ENCODE measurements at places on chromosomes 11 and 22.

GRCh38 chr22:31800065-31800464 is 46.2 kb downstream of the DEPDC5 start:
- no peak for DNase-seq

- no peak for DNase-seq
Measured at GRCh38 chr22:42707496-42707895, 13.2 kb downstream of the A4GALT start.

DNA sequence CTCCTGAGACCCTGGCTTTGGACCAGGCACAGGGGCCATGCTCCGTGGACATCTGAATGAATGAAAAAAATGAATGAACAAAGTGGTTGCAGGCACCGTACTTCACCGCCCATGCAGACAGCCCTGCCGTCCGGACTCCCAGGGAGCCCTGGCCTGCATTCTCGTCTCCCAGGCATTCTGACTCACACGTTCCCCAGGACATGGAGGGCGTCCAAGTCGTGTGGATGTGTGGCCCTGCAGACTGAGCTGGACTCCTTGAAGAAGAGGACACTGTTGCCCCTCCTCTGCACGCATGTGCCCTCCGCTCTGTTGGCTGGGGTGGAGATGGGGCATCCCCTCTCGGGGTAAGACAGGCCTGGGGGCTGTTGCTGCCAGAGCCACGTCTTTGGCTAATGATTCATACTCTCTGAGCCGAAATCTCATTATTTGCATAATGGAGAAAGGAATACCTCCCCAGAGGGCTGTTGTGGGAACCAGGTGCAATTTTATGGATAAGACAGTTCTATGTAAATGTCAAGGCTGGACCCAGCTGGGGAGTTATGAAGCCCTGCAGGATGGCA is 49.7 kb downstream of the RTL6 start:
- no peak for DNase-seq

- DNase-seq, result no peak
Measured at GRCh38 chr22:33063611-33064010, 5.4 kb upstream of the SYN3 start.

DNA sequence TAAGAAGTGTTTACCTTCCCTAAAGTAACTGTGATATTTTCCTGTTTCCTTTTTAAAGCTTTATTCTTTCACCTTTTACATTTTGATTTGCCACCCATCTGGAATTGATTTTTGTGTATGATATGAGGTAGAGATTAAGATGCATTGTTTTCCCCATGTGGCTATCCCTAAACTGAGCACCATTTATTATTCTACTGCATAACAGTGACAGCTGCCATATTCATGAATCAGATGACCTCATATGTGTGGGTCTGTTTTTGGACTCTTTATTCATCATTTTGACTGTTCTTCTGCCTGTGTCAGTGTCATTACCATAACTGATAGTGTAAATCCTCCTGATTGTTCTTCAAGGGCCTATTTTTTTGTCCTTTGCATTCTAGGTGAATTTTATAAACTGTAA is 50.8 kb downstream of the HIPK3 start:
- DNase-seq, result no peak

DNA sequence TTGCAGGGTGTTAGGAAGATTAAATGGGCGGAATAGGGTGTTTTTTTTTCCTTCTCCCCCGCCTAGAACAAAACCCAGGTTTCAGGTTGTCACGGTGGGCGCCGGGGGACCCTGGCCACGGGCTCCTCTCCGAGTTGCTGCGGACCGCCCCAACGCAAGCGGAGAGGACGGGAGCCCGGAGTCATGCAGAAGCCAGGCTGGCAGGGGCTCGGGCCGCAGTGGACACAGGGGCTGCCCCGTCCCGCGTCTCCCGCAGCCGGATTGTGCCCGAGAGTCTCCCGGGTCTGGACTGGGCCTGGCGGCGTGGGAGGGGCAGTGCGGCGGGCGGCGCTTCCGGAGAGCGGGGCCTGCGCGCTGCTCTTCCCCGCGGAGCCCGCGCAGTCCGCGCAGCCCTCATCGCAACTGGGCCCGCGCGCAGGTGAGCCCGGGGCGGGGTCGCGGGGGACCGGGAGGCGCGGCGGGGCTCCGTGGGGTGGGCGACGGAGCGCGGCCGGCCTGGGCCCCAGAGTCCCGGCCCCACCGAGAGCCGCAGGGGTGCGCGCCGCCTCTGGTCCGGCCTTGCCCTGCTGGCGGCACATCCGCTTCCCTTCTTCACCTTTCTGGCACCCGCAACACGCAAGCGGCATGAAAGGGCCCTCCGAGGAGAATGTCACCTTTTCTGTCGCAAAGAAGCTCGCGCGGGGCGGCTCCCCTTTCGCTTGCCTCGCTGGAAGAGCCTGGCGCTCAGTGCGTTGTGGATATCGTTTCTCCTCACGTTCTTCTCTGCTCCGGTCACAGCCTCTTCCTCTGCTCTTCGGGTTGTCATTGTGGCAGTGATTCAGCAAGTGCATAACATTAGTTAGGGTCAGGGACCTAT is at the start of gene TIRAP:
Gene TIRAP (plus strand): TSS at position 358 of the 856 bp plus-strand sequence. CDS start 7,802 bp downstream, outside the sequence.
- DNase-seq, result peak; percentile 73

All from GM13976 (cell line).